Activated CD4-positive, alpha-beta T cell treated with anti-CD3 and anti-CD28 coated beads, Interleukin-2, amount 50 U/mL, for 24 hours (primary cell): ENCODE measurements at places on chromosomes 3 and 15.

DNA sequence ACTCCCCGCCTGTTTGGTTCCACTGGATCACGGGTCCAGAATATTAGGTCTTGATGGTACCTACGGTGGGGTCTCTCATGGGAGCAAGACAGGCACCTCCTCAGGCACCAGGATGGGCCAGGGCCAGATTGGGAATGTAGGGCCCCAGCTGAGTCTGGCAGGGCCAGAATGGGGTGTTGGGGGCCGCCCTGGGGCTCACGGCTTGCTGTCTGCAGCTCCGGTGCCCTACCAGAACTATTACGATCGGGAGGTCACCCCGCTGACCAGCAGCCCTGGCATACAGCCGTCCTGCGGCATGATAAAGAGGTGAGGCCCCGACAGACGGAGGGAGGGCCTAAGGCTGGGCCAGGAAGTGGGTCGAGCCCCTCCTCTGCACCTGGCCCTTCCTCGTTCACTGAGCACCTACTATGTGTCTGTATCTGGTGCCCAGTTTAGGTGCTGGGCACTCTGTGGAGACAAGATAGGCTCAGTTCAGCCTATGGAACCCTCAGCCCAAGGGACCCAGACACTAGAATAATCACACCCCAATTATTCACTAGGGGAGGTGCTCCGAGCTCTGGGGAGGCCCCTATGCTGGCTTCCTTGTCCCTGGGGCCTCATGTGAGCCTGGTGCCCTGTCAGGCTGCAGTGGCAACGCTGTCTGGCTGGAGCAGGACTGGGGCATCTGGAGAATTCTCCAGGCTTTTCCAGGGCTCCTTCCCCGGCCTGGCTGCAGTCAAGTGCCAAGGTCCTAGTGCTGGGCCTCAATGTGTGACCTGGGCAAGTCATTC is 37.9 kb downstream of the PSTPIP1 start:
- no peak for DNase-seq

DNA sequence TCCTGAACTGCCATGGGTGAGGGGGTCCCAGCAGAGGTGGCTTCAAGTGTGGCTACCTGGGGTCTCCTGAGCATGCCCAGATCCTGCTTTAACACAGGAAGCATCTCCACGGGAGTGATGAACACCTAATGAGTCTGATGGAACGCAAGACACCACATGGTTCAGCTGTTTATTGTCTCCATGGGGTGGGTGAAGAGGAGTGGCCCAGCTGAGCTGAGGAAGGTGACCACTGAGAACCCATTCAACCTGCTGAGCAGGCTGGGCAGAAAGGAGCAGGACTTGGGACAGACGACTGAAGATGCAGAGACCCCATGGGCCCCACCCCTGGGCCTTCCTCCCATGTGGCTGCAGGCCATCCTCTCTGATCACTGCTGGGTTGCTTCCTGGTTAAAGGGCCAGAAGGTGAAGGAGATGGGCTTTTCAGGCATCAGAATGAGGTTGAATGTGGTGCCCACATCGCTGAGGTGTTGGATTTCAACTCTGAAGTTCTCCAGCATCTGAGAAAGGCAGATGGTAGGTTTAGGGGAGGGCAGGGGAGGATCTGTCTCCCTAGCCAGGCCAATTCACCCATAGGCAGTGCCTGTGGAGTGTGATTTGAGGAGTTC is 29.7 kb downstream of the CYP11A1 start:
- no peak for DNase-seq

DNA sequence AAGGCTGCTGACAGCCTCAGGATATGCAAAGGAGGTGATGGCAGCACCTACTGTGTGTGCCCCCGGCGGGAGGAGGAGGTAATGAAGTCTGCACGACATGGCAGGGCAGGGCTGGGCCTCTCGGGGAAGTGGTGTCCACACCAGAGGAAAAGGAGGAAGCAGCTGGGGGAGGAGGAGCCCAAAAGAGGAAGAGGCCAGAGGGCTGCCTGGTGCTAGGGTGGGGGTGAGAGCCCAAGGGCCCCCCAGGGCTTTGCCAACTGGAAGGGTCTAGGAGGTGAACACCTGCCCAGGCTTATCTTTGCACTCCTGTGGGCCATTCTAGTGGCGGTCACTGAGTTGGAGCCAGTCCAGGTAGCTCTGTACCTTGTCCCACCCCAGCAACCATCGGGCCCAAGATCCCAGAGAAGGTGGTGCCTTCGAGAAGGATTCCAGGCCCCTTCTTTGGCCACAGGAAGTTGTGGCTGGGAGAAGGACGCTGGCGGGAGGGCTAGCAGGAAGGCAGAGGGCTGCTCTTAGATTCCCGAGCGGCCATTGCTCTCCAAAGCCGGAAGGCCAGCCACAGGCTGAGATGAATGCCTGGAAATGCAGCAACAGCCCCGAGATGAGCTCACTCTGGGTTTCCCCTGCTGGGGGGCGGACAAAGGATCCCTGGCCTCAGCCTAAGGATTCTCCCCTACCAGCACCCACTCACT is 7.0 kb downstream of the GNAI2 start:
- no peak for DNase-seq

DNA sequence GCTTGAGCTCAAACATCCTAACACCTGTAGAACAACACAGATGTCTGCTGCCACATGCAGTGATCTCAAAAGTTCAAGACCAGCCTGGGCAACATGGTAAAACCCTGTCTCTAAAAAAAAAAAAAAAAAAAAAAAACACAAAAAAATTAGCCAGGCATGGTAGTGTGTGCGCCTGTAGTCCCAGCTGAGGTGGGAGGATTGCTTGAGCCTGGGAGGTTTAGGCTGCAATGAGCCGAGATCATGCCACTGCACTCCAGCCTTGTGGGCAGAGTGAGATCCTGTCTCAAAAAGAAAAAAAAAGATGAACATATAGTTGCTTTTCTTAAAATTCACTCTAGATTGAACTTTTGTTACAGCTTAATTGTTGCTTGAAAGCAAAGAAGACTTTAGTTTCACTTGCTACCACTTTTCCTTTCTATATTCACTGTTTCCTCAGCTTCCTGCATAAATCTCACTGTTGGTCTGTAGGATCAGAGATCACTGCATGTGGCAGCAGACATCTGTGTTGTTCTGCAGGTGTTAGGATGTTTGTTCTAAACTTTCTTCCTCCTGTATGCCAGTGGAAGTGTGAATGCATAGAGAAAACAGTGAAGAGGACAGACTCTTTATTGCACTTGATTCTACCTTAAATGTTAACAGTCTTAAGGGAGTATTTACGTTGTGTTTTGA is 12.6 kb downstream of the RAB11A start:
- DNase-seq = no peak

DNA sequence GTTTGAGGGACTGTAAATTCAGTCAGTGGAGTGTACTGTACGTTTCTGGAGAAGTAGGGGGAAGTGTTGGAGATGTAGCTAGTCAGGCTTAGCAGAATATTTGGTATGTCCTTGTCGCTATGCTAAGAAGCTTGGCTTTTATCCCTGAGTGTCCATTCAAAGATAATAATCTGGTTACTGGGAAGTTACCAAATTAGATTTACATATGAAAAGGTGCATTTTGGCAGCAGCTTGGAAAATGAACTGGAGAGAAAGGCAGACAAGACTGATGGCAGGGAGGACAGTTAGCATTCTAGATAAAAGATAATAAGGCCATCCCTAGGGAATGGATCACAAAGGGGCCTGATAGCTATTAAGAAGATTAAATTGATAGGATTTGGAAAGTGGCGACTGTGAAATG is 58.7 kb downstream of the P2RY1 start:
- no peak for DNase-seq

DNA sequence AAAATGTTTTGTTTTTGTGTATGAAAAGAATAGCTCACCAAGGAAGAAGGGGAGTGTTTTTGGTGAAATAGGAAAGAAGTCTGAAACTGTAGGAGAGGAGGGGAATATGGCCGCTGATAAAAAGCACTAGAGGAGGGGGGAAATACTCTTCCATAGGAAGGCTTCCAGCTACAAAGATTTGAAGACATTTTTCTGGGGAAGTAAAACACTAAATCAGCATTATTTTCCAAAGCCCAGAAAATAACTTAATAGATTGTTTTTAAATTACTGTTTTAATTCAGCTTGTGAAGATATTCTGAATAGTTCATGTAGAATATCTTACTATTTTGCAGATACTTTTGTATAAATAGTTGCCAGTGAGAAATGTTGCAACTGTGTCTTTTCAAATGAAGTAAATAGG is 54.9 kb downstream of the CALML4 start:
- no peak for DNase-seq

- DNase-seq = no peak
These were observed 462.2 kb upstream of the RARB start for GRCh38 chr3:24965706-24966385.

DNA sequence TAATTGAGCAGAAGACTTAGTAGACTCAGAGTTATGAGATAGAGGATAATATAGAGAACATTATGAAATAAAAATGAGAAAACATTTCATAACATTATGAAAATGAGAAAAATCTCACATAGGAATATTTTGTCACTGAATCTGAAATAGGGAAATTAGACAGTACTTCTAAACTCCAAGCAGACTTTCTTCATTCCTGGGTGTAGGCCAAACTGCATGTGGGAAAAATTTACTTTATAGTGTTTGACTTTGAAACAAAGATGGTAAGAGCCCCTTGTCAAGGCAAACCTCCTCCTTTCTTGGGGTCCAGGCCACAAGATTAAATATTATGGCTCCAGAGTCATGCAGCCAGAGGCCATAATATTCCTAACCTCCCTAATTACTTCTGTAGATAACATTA is 6.7 kb upstream of the OR5H14 start:
- no peak for DNase-seq

DNA sequence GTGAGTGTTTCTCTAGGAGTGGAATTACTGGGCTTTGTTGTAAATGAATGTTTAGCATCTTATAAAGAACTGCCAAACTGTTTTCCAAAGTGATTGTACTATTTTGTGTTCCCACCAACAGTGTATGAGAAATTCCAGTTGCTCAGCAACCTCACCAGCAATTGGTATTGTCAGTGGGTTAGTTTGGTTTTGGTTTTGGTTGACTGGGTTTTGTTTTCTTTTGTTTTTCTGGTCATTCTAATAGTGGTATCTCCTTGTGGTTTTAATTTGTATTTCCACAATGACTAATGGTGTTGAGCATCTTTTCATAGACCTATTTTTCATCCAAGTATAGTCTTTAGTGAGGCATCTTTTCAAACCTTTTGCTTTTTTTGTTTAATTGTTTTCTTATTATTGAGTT is 27.1 kb downstream of the FILIP1L start:
- no peak for DNase-seq

- no peak for DNase-seq
These were observed 89.8 kb upstream of the IGSF10 start for GRCh38 chr3:151550642-151551041.

- DNase-seq = no peak
These were observed 22.2 kb downstream of the UACA start for GRCh38 chr15:70741107-70741531.
